NCI-H1930 (cell line): ENCODE measurements at places on chromosomes 5 and 9.
A peak's percentile ranks its signal among the peaks of the same experiment; 100 is the strongest.

GRCh38 chr5:39482098-39482497, 57.3 kb upstream of the DAB2 start:
- DNase-seq: no peak

DNA sequence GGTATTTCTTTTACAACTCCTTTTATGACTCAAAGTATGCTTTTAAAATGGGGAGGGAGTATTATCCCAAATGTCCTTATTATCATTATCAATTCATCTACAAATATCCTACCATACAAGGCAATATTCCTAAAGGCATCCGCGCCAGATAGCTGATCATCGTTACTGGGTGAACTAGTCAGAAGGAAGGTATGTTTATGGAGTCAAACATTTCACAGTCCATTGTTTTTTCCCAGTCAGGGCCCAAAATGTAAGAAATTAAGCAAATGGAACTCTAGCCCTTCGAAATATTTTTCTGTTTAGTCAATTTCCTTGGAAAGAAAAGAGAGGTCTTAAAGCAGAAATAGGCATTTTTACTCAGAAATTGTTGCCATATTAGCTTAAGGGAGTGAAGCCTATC, 188.5 kb upstream of the CCNG1 start:
- no peak for DNase-seq

- no peak for DNase-seq
Measured at GRCh38 chr5:71537687-71538086, 49.5 kb upstream of the MCCC2 start.

DNA sequence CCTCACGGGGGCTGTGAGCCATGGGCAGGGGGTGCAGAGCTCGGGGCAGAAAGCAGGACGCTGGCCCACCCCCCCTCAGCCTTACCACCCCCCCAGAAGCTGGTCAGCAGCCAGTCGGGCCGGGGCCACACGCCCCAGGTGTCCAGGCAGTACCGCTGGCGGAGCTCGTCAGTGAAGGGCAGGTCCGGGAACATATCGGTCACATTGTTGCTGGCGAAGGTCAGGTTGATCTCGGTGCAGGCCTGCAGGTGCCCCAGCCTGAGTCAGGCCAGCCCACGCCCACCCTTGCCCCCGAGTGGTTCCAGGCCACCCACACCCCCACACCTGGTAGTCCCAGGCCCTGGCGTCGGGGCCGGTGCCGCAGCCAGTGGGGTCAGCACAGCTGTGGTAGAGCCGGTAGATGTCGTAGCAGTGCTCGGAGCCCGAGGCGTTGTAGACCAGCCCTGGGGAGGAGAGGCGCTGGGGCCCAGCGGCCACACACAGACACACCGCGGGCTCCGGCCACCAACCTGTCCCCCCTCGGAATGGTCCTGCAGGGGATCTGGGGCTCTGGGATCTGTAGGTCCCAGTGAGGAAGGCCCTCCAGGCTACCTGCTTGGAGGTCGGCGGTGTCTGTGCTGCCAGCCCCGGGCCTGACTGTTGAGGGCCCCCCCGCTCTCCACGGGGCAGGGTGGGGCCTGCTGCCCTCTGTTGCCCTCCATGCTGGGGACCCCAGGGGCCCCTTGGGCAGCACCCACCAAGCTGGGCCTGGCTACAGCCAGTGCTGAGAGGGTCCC, 2.6 kb downstream of the DPP7 start:
- DNase-seq: no peak

DNA sequence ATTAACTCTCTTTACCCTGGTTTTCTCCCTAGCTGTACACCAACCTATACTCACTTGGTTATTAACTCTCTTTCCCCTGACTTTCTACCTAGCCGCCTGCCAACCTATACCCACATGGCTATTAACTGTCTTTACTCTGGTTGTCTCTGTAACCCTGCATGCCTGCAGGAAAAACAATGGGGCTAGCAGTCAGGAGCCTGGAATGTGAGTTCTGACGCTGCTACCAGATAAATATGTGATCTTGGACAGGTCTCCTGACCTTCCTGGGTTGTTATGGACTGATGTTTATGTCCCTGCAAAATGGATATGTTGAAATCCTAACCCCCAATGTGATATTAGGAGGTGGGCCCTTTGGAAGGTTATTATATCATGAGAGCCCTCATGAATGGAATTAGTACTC, 119.2 kb downstream of the SMARCA2 start:
- DNase-seq: no peak

GRCh38 chr9:101601904-101602765, 7.4 kb upstream of the PPP3R2 start:
- DNase-seq: peak; percentile 34

DNA sequence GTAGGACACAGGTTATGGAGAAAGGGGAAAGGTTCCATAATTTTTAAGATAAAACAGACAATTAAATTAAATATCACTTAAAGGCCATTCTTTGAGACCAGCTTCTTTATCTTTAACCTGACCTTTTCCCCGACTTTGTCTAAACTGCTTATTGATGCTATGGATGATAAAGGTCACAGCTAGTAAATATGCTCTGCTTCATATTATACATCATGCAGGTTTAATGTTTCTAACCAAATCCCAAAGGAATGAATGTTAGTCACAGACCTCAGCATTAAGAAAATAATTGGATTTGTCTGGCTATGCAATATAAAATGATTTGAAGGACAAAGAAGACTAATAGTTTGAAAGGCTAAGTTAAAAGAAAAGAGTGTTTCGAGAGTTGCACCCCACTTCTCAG, 147.6 kb downstream of the ST8SIA4 start:
- DNase-seq: no peak

DNA sequence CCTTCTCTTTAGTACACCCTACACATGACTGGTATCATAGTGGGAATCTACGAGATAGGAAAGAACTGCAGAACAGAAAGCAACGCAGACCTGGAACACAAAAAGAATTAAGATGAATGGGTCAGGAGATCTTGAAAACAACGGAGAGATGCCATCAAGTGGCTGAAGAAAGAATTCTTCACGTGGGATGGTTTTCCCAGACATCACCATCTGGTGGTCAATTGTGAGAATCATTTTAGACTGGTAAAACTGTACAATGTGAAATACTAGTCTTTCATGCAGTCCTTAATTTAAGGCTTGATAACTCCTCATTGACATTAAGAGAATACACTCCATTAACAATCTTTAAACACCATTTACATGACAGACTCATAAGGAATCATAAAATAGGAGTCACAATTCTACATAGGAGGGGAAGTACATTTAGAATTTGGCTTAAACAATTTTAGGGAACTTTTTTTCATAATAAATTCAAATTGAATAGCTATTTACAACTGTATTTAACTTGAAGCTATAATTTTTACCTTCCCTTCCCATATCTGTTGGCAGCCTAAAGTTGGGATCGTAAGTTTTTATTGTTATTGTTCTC, 128.4 kb upstream of the TRPM3 start:
- DNase-seq: peak; percentile 28

DNA sequence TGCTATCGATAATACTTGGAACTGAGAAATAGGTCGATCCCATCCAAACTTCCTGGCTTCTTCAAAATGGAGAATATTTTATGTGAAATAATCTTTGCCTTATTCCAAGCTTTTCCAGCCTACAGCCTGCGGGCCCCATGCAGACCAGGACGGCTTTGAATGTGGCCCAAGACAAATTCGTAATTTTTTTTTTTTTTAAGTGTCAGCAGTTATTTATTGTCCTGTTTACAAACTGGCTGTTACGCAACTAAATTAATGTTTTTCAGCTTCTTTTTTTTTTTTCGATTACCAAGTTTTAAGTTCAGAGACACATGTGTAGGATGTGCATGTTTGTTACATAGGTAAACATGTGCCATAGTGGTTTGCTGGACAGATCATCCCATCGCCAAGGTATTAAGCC, 411.7 kb upstream of the EDIL3 start:
- no peak for DNase-seq

- no peak for DNase-seq
Measured at GRCh38 chr5:169706071-169706470, 69.0 kb downstream of the DOCK2 start.

DNA sequence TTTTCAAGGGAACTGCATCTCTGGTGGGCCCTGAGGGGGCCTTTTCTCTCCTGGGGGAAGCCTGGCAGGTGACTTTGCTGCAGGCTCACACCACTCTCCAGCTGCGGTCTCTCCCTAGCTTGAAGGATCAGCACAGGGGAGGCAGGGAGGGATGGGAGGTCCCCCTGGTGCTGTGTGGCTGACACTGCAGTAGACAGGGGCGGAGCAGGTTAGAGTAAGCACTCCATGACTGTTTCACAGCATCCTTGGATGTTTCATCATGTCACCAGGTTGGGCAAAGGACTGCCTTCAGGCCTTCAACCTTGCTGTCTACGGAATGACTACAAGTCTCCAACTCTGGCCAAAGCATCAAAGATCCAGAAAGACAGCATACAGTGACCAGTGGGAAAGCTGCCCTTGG, 470.7 kb downstream of the CDK5RAP2 start:
- DNase-seq: no peak

DNA sequence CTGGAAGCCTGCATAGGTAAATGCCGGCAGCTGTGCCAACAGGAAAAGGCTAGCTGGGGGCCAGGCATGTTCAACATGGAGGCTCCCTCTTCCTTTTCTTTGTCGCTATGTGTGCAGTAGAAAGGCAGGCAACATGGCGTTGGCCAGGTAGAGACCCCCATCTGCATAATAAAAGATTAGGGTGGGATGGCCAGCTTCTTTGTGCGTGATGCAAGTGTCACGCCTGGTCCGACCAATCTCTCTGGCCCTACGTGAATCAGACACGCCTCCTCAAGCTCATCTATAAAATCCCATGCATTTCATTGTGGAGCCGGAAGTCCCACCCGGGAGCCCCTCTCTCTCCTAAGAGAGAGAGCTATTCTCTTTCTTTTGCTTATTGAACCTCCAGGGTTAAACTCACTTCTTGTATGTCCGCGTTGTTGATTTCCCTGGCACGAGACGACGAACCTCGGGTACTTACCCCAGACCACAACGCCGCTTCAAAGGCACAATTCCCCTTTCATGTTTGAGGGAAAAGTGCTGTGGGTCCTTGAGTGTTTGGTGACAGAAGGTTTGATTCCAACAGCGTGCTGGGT, 25.0 kb upstream of the C5orf47 start:
- peak; percentile 69 for DNase-seq

GRCh38 chr9:96460882-96461281, 10.9 kb downstream of the HABP4 start:
- no peak for DNase-seq

DNA sequence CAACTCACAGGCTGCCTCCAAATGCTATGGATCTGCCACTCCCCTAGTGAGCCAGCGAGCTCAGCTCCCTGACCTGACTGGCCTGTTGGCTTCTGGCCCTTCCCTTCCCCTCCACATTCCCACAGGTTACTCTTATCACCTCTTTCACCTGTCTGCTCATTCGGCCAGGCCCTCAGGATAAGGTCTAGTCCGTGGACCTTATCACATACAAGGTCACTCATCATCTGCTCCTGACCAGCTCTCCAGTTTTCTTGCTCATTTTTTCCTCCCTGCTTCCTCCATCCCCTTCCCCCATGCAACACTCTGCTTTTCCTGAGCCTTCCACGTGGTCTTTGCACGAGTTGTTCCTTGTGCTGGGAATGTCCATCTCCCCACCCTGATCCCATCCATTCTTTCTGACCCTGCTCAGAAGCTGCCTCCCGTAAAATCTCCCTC, 25.9 kb upstream of the NDST1 start:
- DNase-seq: no peak

- DNase-seq: no peak
Measured at GRCh38 chr5:135308245-135308644, 90.8 kb downstream of the MACROH2A1 start.

GRCh38 chr9:97412626-97413385, 910 bp downstream of the TDRD7 start:
- DNase-seq: no peak

GRCh38 chr9:105693435-105694189, 729 bp upstream of the TMEM38B start:
- no peak for DNase-seq

GRCh38 chr5:93636837-93637236, 53.8 kb downstream of the NR2F1 start:
- DNase-seq: no peak

DNA sequence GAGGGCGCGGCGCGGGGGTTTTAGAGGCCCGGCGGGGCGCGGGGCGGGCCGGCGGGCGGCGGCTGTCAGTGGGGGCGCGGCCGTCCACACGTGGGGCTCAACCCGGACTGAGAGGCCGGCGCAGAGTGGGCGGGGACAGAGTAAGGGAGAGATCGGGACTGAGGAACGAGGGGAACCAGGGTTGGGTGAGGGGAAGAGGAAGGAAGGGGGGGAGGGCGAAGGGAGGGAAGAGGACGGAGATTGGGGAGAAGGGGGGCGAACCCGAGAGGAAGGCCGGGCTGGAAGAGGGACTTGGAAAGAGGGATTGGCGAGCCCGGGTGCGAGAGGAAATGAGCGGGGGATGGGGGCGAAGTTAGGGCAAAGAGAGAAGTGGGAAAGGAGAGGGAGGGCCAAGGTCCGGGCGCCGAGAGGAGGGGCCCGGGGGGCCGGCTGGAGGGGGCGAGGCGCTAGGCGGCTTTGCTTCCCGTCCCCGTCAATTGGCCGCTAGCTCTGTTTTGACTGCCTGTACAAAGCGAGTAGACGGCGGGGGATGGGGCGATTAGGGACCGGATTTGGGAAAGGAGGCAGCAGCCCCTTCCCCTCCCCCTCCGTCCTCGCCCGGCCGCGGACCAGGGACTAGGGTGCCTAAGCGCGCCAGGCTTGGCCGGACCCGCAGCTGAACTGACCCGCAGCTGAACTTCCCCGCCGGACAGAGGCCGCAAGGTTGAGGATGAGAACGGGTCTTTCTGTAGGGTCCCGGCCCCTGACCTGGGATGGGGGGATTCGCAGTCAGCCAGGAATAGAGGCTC, 399 bp upstream of the FBN2 start:
- peak; percentile 5 for DNase-seq

- DNase-seq: no peak
Measured at GRCh38 chr9:89528540-89528939, 30.6 kb upstream of the SEMA4D start.

DNA sequence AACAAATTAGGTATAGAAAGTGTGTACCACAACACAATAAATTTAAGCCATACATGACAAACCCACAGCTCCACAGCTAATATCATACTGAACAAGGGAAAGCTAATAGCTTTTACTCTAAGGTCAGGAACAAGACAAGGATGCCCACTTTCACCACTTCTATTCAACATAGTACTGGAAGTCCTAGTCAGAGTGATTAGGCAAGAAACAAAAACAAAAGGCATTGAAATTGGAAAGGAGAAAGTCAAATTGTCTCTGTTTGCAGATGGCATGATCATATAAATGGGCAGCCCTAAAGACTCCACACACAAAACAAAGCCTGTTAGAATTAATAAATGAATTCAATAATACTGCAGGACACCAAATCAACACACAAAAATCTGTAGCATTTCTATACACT, 548.8 kb downstream of the CTNND2 start:
- no peak for DNase-seq
